ENCODE measurements at places on chromosomes 7 and 10. TPM values are rescaled to one million over a fixed set of nuclear protein-coding genes. Genes with fewer than 3 reads are reported as not detected.

GRCh38 chr7:110591341-110591740 is 499.6 kb upstream of the LRRN3 start:
- no peak for DNase-seq

DNA sequence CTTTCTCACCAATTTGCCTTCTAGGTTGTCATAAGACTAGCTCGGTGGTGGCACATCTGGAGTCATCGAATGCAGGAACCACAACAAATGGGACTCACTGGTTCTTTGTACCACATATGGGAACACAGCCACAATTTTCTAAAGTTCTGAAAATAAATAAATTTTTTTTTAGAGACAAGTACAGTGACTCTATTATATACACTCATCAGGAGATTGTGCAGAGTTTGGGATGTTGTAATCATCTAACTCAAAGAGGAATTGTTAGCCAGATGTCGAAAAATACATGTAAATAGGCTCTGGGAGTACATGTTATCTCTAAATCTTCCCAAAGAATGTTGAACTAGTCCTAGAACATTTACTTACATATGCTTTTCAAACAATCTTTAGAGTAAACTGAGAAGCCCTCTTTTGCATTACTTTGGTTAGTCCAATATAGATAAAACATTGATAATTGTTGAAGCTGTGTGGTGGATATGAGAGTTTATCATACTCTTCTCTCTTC is 19.6 kb upstream of the SEPTIN7 start:
- DNase-seq = no peak

DNA sequence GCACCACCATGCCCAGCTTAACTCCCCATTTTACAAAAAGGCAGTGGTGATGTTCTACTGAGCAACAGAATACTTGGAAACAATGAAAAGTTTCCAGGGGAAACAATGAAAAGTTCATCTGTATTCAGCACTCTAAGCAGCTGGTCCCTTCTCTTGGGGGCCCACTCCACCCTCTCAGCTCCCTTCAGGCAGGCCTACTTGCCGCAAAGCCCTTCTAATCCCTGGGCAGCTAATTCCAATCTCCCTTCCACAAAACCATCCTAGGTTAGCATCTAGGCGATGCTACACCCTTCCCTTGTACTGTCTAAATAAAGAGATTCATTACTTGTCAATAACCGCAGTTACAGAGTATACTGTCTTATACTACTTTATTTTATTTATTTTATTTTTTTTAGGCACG is 79.1 kb downstream of the SPDYE5 start:
- no peak for DNase-seq

DNA sequence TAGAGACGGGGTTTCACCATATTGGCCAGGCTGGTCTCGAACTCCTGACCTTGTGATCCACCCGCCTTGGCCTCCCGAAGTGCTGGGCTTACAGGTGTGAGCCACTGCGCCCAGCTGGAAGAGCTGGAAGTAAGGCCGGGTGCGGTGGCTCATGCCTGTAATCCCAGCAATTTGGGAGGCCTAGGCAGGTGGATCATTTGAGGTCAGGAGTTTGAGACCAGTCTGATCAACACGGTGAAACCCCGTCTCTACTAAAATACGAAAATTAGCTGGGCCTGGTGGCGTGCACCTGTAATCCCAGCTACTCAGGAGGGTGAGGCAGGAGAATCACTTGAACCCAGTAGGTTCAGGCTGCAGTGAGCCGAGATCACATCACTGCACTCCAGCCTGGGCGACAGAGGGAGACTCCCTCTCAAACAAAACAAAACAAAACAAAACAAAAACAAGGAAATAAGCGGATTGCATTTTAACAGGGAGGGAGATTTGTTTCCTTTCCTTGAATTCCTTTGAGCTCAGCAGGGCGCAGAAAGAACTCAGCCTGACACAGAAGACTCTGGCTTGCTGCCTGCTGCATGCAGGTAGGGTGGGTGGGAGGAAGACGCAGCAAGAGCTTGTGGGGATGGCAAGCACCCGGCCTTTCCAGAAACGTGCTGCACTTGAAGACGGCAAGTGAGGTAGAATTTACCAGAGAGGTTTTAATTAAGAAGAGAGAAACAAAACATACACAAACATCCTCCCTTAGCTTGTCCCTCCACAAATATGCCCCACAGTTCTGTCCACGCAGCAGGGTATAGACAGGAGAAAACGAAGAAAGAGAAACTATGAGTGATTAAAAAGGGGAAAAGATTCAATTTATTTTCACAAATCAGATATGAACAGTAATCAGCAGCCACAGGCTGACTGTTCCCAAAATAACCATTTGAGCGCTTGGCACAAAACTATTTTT is 148.0 kb downstream of the RNF216 start:
- DNase-seq = no peak

GRCh38 chr7:30863706-30864035 is 48.0 kb upstream of the AQP1 start:
- no peak for DNase-seq

DNA sequence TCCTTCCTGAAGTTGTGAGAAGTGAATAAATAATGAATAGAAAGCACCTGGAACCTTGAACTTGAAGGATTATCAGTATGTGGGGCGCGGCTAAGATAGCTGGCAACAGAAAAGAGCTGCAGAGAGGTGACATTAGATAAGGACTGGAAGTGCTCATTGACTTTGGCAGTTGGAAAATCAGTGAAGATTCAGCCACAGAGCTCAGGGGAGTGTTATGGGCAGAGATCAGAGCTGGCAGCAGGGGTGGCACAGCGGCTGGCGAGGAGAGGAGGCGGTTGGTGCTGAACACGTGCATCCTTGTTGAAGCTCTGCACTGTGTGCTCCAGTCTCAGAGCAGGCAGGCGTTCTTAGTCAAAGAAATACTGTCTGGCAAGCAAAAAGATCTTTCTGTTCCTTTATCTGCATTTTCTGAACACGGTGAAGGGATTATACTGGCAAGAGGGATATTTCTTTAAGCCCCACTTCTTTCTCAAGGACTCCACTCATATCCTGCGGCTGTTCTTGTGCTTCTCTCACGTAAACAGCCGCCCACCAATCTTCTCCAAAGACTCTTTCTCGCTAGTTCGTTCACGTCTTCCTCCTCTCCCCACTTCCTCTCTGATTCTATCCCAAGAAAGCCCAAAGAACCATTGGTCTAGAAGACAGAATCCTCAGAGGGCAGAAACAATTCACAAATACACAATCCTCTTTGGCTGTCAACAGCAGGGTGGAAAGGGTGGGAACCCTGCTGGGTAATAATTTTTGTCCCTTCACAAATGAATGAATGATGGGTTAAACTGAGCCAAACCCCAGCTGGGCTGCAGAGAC is 38.6 kb upstream of the ADD3 start:
- no peak for DNase-seq

DNA sequence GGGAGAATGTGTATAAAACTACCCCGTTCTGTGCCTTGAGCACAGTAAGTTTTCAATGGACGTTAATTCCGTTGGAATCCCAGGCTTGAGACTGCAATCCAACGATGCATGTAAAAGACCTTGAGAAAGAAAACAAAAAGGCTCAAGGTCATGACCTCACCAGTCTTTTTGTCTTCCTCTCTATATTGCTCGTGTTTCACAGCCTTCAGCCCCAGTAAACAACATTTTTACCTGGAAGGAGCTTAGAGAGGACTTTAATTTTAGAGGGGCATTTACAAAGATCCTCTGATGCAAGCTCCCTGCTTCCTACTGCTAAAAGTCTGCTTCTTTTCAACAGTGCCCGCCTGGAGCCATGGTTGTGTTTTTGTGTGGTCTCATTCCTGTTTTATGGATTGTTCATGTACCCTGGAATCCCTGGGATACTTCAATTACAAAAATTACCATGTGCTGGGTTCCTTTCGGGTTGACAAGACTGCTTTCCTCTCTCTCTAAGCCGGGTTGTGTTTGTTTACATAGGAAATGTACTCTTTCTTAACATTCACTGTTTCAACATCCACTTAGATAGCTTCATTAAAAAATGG is 320.1 kb upstream of the NFE2L3 start:
- no peak for DNase-seq

The ERCC6 gene
- total RNA-seq = 19.2 TPM

DNA sequence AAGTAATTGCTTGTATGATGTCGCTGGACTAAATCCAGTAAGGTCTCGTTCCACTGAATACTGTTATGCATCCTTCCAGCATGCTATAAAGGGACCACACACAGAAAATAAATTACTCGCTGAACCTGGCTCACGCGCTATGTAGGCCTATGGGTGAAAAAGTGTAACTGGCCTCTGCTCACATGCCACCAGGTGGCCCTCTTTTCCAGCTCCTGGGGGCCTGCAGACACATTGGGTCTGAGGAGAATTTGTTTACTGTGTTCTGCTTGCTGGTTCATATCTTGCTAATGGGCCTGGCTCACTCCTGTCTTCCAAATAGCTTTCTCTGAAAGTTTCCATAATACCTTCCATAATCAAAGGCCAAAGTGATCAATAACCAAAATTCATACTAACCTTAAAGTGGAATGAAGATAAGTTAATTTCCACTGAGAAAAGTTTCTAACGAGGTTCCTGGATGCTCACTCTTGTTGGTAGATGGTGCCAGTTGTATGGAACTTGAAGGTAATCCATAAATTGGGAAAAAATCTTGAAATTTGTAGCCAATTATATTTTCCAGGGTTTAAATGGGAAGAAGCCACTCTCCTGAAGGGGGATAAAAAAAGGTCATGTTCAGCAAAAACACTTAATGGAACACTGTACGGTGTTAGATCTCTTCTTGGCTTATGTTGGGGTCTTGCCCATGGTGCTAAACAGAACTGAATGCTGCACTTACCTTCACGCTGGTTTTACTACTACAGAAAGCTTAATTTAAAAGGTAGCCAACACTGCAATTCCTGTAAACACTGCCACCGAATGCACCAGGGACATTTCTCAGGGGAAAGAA is 27.0 kb upstream of the ZPBP start:
- DNase-seq = no peak

DNA sequence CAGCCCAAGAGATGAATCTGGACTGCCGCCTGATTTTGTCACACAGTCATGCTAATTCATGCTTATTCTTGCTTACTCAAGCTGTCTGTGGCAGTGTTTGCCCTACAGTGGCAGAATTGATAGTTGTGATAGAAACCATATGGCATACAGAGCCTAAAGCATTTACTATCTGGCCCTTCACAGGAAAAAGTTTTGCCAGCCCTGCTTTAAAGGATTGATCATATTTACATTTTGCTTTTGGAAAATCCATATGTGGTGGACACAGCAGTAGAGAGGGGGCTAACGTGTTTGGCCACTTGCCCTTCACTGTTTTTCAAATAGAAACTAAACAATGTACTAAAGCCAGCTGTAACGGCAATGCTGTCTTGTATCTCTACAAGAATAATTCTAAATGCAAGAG is 974.0 kb upstream of the GHITM start:
- no peak for DNase-seq

The RBP4 gene
- total RNA-seq = not detected

DNA sequence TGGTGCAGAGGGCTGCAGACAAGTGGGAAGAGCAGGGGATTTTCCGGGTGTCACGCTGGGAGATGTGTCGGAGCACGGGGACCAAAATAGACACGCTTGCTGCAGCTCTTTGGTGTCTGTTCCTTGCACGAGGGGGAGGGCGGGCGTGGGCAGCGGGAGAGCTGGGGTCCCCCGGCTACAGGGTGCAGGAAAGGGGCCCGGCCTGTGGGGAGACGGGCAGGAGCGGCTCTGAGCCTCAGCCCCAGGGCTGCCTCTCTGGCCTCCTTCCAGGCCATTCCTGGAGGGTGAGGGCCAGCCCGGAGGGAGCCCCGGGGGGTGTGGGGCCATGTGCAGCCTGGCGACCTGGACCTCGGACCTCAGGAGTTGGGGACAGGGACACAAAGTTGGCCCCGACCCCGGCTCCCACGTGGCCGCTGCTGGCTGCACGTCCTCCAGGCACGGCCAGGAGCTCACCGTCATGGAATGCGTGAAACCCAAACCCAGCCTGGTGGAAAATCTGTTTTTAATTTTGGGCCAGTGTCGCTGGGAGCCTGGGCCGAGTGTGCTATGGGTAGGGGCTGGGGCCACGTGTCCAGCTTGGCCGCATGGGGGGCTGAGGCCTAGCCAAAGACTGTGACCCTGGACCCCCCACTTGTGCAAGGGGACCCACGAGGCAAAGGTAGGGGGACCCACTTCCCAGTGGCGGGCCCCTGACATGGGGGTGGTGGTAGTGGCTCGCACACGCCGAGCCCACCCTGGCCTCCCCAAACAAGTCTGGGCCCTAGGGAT is 6.6 kb downstream of the TTYH3 start:
- no peak for DNase-seq

DNA sequence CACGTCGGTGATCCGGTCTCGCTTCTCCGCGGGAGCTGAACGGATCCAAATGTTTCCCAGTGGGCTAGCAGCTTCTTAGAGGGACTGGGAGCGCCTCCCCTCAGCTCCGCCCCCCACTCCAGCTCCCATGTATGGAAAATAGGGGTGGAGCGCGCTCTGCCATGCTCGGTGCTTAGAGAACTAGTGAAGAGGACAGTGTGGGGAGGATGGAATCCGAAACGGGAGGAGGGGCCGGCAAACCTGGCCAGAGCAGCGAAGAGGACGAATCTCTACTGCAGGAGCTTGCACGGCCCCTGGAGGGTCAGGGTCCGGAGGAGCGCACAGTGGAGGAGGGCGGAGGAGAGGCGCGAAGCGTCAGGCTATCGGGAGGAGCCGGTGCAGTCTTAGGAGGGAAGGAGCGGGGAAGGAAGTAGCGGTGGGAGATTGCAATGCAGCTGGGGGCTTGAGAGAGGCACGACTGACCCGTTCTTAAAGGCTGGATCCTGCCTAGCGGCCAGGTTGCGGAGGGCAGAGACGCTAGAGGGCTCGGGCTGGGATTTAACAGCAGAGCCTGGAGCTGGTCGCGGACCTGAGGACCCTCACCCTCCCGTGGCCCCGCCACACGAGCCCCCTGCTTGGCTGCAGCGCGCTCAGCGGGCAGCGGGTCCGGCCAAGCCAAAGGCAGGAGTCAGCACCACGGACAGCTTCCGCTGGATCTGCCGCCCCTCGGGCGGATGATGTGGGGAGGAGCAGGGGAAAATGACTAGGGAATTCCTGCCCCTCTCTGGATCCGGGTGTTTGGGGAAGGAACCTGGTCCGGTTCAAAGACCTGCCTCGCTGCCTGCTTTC is at the start of gene PRLHR:
Gene PRLHR, minus strand, starts transcription at position 51 of the 828 bp plus-strand sequence. CDS start 404 bp downstream, outside the sequence.
- no peak for DNase-seq

DNA sequence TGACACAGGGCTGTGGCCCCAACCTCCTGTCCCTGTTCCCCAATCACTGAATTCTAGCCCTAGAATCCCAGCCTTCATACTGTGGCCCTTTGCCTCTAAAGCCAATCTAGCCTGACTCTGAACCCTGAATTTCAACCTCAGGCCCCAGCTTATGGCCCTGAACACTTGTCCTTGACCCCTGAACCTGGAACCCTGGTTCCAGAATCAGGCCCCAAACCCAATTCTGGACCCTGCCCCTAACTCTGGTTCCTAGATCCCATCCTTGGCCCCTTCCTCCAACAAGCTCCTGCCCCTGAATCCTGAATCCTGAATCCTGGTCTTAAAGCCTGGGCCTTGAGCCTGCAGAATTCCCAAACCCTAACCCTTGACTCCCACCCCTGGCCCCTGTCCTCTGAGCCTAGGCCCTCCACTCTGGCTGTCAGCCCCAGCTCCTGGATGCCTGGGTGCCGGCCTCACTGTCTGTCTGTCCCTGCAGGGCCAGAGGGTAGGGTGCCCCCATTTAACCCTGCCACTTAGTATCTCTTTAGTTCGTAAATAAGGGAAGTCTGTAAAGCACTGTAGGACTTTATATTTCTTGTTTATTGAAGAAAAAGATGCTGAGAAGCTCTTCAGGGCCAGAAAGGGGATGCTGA is 1.3 kb downstream of the INPP5A start:
- no peak for DNase-seq

- DNase-seq = no peak
These were observed 99.8 kb downstream of the KMT2C start for GRCh38 chr7:152335900-152336571.

Measured in bronchial epithelial cell (primary cell).